ENCODE measurements at places on chromosomes 1 and 21.

DNA sequence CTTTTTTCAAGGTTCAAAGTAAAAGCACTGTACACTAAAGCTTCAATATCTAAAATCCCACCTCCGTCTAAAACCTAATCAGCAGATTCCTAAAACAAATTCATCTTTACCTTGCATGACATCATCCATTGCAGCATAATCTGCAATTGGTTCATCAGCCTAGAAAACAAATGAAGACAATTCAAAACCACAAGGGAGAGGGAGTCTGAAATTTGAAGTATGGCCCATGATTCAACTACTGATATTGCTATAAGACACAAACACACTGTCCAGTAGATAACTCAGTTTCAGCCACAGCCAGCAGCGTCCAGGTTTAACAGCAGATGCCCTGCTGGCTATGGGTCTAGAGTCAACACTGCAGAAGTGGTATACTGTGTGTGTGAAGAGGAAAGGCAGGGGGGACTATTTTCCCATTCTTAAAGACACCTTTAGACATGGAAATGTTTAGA is 17.9 kb upstream of the RAP1GAP start:
- no peak for DNase-seq

- DNase-seq: peak; percentile 92
Observed at GRCh38 chr1:178037510-178038253, 56.2 kb upstream of the RASAL2 start.

DNA sequence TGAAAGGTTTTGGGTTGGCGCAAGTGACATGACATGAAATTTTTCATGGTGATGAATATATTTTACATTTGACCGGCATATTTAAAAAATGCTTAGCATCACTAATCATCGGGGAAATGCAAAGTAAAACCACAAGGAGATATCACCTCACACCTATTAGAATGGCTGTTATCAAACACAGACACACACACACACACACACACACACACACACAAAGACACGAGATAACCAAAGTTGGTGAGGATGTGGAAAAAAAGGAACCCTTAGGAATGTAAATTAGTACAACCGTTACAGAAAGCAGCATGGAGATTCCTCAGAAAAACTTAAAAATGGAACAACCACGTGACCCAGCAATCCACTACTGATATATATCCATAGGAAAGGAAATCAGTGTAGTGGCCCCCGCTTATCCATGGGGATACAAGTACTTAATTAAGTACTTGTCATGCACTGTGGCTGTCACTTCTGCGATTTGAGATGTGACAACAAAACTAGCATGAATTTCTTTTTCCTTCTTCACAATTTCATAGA is 15.9 kb upstream of the PRELP start:
- no peak for DNase-seq

GRCh38 chr1:226651041-226651731 is 87.9 kb downstream of the ITPKB start:
- no peak for DNase-seq

Measured in ACHN (cell line).